ENCODE measurements at places on chromosomes 7 and 10.

DNA sequence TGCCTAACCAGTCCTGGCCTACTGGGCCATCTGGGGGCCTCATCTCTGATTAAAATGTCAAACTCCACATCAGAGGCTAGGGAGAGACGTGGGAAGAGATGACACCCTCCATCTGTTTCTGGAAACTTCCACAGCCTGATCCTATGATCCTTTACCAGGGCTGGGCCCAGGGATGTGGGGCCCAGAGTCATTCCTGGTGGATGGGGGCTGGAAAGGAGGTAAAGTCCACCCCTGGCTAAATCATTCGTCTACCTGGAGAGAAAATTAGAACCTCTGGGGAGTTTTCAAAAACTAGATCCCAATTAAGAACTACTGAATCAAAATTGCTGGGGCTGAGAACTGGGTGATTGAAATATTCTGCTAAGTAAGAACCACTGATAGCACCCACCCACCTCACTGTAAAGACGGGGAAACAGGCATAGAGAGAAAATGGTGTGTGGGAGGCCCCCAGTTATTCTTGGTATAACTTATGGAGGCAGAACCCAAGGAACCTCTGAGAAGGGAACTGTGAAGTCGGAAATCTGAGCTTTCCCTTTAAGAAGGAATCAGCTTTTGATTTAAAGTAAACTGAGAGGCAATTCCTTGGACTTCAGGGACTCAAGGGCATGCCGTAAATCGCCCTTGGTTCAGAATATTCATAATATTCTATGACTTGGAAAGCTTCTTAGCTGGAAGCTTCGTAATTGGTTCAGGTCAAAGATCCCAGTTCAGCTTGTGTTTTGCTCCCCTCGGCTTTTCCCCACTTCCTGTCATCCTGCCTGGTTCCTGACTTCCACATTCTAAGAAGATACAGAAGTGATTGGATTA lies 53.1 kb downstream of the PRKAG2 start:
- DNase-seq: no peak

DNA sequence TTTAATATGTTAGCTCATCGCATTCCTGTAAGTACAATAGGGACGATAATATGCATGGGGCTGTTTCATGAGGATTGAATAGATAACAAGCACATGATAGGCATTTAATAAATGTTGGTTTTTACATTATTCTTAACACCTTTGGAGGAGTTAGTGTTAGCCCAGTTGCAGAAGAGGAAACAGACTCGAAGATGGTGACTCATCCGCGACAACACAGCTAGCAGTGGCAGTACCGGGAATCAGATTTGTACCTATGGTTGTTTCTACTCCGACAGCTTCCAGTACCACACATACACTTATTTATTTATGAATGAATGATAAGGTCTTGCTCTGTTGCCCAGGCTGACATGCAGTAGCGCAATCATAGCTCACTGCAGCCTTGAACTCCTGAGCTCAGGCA lies 2.9 kb downstream of the LRMDA start:
- DNase-seq: no peak

- DNase-seq: no peak
Observed at GRCh38 chr10:116526219-116526618, 19.5 kb upstream of the PNLIP start.

GRCh38 chr10:49324711-49325110 lies 25.7 kb downstream of the C10orf71 start:
- no peak for DNase-seq

DNA sequence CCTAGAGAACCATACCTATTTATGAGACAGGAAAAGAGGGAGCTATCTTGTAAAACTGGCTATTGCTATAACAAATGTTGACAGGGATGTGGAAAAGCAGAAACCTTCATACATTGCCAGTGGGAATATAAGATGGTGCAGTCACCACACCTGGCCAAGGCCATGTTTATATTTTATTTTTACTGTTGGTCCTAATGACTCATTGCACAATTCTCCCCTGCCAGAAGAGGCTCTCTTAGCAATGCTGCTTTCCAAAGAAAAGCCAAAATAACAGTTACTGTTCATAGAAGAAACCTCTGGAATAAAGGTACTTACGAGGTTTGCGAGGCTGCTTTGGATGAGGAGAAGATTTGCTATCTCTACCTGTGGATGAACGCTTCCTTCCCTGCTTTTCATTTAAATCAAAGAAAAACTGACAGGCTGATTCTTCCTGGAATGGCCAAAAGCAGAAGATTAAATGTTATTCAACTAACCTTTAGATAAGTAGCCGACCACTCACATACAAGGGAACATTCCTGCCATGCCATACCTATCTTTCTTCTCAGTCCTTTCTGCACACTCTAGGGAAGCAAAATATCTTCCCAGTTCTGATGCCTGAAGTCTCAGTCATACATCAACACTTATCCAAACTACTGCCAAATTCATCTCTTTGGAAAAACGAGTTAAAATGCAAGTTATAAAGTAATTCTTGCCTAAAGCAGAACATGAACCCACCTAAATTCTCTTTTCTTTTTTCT lies 16.3 kb upstream of the CHUK start:
- DNase-seq: no peak

DNA sequence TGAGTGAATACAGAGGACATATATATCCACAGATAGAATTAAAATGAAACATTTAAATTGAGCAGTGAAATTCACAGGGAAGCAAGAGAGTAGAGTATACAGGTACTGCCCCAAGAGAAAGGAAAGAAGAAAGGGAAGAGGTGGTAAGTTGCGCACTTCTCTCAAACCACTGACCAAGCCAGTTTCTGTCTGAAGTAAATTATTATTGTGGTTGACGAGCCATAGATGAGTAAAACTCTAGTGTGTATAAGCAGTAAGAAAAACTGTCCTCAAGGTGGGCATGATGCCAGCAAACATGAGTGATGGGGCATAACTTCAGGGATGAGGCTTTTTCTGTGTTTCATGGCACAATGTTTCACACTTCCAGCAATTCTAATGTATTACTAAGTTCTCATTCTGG lies 4.4 kb upstream of the BET1 start:
- DNase-seq: no peak

GRCh38 chr7:144826208-144826607 lies 9.6 kb downstream of the TPK1 start:
- no peak for DNase-seq

DNA sequence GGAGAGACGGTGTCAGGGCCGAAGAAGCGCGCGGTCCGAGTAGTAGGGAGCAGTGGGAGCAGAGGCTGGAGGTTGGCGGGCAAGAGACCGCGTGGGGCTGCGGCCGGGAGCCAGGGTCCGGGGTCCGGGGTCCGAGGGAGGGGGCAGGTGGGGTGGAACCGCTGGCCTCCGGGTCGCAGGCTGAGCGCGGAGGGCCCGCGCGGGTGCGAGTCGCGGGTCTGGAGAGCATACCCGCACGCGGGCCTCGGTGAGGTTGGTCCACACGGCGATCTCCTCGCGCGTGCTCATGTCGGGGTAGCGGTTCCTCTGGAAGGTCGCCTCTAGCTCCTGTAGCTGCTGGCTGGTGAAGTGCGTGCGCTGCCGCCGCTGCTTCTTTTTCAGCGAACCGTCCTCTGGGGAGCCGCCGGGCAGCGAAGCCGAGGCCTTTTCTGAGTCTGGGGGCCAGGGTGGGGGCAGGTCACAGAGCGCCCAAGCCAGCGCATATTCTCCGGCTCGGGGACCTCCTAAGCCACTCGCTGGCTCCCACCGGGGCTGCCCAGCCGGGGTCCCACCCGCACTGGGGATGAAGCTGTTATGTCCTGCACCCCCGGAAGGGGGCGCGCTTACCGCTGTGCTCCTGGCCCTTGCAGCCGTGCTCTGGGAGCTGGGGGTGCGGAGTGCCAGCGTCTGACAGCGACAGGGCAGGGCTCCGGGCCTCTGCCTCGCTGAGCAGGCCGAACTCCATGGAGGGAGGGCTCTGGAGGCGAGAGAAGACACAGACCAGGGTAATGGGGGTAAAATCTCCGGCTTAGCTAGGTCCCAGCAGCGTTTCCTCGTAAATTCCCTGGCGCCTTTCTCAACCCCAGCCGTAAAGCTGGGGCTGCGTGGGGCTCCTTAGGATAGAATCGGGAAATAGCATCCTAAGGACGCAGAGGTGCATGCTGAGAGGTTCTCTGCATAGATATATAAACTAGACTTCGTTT lies 5.5 kb downstream of the ELOVL3 start:
- DNase-seq: peak; percentile 68

GRCh38 chr10:70222340-70222794 lies 10.9 kb downstream of the PPA1 start:
- no peak for DNase-seq

DNA sequence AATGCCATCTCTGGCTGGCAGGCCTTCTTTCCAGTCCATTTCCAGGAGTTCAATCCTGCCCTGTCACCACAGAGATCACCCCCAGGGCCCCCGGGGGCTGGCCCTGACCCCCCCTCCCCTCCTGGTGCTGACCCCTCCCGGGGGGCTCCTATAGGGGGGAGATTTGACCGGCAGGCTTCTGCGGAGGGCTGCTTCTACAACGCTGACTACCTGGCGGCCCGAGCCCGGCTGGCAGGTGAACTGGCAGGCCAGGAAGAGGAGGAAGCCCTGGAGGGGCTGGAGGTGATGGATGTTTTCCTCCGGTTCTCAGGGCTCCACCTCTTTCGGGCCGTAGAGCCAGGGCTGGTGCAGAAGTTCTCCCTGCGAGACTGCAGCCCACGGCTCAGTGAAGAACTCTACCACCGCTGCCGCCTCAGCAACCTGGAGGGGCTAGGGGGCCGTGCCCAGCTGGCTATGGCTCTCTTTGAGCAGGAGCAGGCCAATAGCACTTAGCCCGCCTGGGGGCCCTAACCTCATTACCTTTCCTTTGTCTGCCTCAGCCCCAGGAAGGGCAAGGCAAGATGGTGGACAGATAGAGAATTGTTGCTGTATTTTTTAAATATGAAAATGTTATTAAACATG lies 6.0 kb downstream of the CHPF2 start:
- no peak for DNase-seq

GRCh38 chr10:93095225-93095624 lies 21.5 kb downstream of the CYP26A1 start:
- no peak for DNase-seq

DNA sequence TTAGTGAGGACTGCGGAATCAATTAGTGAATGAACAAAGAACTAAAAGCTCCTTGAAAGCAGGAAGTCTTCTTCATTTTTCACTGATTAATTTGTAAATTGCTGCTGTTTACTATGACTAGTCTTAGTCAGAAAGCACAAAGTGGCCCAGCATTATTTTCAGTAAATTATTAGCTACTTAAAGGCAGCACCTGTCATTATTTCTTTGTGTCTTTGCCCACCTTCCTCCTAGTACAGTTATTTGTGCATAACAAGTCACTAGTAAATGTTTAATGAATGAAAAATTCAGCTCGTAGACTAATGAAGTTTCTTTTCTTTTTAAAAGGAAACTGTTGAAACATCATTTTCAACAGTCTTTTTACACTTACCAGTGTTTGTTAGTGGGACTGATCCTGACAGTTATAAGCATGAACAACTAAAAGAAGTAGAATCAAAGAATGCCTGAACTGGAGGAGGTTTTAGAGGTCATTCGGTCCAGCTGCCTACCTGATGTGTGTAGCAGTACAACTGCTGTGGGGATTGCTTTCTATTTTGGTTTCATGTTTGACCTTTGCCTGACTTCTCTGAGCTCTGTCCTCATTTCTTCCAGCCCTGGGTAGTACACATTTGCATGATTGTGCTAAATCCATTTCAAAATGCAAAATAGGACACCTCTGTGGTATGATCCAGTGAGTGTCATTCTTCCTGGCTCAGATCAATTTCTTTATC lies 140.0 kb upstream of the PHYHIPL start:
- no peak for DNase-seq

- DNase-seq: no peak
Observed at GRCh38 chr10:106981452-106982075, 182.9 kb downstream of the SORCS1 start.

DNA sequence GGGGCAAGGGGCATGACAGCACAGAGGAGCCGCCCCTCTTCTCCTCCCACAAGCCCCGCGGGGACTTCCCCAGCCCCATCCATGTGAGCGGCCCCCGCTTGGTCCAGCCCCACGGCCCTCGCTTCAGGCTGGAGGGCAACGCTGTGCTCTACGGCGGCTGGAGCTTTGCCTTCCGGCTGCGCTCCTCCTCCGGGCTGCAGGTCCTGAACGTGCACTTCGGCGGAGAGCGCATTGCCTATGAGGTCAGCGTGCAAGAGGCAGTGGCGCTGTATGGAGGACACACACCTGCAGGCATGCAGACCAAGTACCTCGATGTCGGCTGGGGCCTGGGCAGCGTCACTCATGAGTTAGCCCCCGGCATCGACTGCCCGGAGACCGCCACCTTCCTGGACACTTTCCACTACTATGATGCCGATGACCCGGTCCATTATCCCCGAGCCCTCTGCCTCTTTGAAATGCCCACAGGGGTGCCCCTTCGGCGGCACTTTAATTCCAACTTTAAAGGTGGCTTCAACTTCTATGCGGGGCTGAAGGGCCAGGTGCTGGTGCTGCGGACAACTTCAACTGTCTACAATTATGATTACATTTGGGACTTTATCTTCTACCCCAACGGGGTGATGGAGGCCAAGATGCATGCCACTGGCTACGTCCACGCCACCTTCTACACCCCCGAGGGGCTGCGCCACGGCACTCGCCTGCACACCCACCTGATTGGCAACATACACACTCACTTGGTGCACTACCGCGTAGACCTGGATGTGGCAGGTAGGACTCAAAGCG lies 5.1 kb downstream of the AOC1 start:
- DNase-seq: no peak

- DNase-seq: no peak
Observed at GRCh38 chr10:126907423-126907970, 2.3 kb downstream of the DOCK1 start.

GRCh38 chr10:108735380-108735779 lies 1187.9 kb downstream of the XPNPEP1 start:
- DNase-seq: no peak

DNA sequence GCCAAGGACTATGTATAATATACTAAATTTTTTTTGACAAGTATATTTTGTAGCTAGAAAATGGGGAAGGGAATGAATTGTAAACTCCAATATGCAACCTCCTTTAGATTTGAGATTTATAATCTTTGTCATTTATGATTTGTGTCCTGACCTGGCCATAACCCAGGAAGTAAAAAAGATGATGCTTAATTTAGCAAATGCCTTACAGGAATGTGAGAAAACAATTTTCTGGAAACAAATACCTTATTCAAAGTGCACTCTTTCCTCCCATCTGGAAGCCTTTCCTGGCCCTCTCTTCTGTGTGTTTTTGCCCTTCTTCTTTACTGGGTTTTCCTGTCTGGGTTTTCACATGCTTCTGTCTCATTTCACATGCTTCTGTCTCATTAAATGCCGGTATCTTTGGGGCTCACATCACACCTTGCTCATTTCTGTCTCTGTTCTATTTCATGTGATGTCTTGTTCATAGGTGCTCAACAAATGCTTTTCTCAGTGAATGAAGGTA lies 149.2 kb downstream of the RAPGEF5 start:
- no peak for DNase-seq

- no peak for DNase-seq
Observed at GRCh38 chr10:129993621-129994020, 29.5 kb upstream of the EBF3 start.

DNA sequence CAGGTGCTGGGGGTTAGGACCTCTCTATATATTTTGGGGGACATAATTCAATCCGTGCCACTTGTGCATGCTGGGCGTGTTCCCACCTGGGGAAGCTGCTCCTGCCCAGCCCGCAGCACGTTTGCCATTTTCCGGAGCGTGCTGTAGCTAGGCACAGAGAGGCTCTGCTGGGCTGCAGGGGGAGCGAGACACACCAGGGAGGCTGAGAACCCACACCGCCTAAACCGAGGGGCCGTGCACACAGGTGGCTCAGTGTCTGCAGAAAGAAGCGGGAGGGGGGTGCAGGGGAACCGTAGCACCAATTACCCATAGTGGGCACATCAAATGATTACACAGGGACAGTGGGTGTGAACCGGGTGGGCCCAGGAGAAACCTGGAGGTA lies 27.0 kb downstream of the PRKAG2 start:
- no peak for DNase-seq

- DNase-seq: no peak
Observed at GRCh38 chr7:99990460-99990852, 14.6 kb upstream of the AZGP1 start.

Measured in D721Med (cell line).